ENCODE measurements at places on chromosomes 13 and 19.

DNA sequence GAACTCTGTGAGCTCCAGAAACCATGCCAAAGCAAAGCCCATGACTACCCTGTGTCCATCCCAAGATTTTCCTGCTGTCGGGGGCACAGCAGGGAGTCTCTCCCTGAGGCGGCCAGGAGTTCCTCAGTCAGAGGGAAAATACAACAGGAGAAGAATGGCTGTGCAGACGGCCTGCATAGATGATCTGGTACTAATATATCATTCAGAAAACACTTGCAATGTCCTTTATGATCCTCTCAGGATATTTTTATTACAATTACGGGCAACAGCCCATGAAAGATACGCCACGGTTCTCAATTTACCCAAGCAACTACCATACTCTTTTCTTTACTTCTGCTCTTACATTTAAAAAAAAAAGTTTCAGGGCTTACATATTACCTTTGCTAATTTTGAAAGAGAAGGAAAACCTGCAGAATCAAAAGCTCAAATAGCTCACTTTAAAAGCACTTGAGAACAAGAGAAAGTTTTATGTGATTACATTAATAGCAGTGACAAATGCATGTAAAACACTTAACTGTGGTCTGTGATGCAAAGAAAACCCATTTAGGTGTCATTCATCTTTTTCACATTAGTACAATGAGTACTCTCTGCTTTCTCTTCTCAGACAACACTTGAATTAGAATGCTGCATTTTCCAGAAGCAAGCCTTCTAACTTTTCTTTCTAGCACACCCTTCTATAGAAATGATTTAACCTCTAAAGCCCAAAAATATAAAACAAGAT lies 460.8 kb downstream of the KLF5 start:
- no peak for DNase-seq

GRCh38 chr13:95260031-95260525 lies 41.2 kb downstream of the ABCC4 start:
- DNase-seq: no peak

DNA sequence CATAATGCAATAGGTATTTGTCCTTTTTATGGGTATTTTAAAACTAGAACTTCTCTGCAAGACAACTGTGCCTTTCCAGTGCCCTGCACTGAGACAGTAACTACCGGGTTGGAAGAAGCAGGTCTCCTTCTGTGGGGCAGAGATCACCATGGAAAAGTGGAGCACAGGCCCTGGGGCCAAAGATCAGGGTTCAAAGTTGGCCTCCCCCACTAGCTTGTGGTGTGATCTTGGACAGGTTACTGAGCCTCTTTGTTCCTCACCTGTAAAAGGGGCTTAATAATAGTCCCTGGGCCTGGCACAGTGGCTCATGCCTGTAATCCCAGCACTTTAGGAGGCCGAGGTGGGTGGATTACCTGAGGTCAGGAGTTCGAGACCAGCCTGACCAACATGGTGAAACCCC lies 68.3 kb downstream of the CEBPG start:
- no peak for DNase-seq

DNA sequence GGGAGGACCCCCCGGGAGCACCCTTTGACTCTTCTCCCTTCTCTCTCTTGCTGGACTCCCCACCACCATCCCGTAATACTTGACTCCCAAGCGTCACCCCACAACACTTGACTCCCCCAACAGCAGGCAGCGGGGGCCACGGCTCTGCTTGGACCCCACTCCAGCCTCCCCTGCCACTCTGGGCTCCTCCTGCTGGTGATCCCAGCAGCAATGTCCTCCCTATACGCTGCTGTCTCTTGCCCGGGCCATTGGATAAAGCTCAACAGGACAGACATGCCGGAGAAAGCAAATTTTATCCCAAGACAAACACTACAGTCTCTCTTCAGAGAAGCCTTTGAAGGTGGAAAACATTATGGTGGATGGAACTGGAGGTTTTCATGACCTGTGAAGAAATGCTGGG lies 20.4 kb upstream of the AMER2 start:
- no peak for DNase-seq
